ENCODE measurements at places on chromosomes 6 and 20.

- peaks cover 5% of the 10 kb centered on the region for H3K4me1 ChIP-seq
- no peaks in the 10 kb centered on the region for H3K36me3 ChIP-seq
- peaks cover 7% of the 10 kb centered on the region for H3K27me3 ChIP-seq
- DNase-seq = no peak
- no peak overlapping the region for H3K27ac ChIP-seq
- H3K4me3 ChIP-seq = no peak overlapping the region
Observed at GRCh38 chr6:75556240-75556639, 45.4 kb upstream of the SENP6 start.

GRCh38 chr6:155186052-155186658, 77.7 kb upstream of the CLDN20 start:
- H3K4me3 ChIP-seq = peak overlapping the region; percentile 69
- peak; percentile 66 for DNase-seq
- peaks cover 15% of the 10 kb centered on the region for H3K36me3 ChIP-seq
- H3K4me1 ChIP-seq = peaks cover 62% of the 10 kb centered on the region

DNA sequence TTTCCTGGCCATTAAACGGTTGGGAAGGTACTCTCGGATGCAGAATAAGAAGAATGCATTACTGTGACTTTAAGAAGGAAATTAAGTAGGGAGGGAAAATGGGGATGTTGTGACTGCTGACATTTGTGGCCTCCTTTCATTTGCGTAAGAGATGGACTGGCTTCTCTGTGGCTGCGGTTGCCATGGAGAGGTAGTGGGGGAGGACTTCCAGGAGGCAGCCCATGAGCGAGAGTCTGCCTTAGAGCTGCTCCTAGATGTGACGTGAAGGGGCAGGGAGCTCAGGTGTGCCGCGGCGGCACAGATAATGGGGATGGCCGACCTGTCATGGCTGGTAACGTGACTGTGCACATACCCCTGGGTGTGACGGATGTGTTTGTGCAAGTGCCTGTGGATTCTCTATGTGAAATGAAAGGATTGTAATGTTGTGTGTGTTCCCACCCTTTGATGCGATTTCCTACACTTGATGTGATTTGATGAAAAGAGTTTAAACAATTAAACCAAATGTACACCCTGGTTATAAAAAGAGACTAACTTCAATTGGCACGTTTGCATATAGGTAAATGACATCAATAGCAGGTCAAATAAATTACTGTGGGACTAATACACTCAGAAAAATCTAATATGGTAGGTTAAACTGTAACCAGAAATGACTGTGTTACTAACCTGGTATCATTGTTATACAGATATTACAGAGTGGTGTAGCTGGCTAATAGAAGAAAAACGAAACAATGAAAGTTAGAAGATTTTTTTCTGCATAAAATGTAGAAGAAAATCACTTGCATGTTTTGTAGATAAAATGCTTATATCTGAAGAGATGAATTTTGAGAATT, 48.9 kb downstream of the HIVEP1 start:
- H3K27ac ChIP-seq = peak overlapping the region; percentile 82
- peaks cover 82% of the 10 kb centered on the region for H3K4me1 ChIP-seq
- peaks cover 15% of the 10 kb centered on the region for H3K36me3 ChIP-seq
- peak overlapping the region; percentile 76 for H3K4me3 ChIP-seq

GRCh38 chr6:152270301-152270925, 366.7 kb downstream of the SYNE1 start:
- peaks cover 10% of the 10 kb centered on the region for H3K4me1 ChIP-seq
- H3K27me3 ChIP-seq = no peaks in the 10 kb centered on the region
- DNase-seq = no peak
- peaks cover 38% of the 10 kb centered on the region for H3K36me3 ChIP-seq

DNA sequence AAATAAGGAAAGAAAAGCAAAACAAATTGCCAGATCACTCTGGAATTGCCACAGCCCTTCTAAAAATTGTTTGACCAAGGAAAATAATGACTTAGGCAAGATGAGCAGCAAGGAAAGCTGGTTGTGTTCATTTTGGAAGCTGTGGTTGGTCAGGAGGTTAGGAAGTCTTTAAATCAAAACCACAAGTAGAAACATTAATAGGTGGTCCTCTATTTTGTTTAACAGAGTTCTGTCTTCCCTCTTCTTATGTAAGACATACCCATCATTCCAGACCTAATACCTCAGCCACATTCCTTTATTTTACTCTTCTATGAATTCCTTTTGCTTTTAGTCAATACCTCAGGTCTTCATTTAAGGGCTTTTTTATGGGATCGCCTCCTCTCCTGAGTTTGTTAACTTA, 422.2 kb upstream of the PLCB4 start:
- no peak overlapping the region for H3K4me3 ChIP-seq
- H3K27ac ChIP-seq = no peak overlapping the region
- H3K4me1 ChIP-seq = no peaks in the 10 kb centered on the region
- DNase-seq = no peak
- no peaks in the 10 kb centered on the region for H3K27me3 ChIP-seq

DNA sequence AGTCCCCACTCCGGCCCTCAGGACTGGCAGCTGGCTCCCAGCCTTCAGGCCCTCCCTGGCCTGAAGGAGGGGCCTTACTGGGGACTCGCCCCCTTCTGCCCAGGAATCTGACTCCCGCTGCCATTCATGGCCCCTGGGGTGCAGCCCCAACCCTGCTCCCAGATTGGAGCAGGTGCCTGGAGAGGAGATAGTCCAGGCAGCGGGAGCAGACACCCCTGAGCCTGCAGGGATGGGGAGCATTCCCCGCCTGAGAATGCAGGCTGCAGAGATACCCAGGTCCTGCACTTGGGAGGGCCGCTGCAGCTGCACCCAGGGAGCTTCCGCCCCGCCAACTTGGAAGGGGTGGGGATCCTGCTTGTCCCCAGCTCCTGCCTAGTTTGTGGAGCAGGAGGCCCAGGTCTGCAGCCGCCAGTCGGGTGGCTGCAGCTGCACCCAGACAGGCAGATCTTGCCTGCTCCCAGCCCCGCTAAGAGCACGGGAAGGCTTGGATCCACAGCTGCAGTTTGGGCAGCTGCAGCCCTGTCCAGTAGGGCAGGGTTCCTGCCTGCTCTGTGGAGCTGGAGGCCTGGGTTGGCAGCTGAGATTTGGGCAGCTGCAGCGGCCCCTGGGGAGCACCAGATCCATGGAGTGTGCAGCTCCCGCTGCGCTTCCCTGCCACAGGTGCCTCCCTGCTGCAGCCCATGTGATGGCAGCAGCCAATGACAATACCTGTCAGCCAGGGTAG, 5.2 kb downstream of the GTSF1L start:
- peaks cover 22% of the 10 kb centered on the region for H3K36me3 ChIP-seq
- H3K27ac ChIP-seq = peak overlapping the region; percentile 38
- H3K4me3 ChIP-seq = peak overlapping the region; percentile 40
- no peak for DNase-seq
- H3K4me1 ChIP-seq = peaks cover 57% of the 10 kb centered on the region

DNA sequence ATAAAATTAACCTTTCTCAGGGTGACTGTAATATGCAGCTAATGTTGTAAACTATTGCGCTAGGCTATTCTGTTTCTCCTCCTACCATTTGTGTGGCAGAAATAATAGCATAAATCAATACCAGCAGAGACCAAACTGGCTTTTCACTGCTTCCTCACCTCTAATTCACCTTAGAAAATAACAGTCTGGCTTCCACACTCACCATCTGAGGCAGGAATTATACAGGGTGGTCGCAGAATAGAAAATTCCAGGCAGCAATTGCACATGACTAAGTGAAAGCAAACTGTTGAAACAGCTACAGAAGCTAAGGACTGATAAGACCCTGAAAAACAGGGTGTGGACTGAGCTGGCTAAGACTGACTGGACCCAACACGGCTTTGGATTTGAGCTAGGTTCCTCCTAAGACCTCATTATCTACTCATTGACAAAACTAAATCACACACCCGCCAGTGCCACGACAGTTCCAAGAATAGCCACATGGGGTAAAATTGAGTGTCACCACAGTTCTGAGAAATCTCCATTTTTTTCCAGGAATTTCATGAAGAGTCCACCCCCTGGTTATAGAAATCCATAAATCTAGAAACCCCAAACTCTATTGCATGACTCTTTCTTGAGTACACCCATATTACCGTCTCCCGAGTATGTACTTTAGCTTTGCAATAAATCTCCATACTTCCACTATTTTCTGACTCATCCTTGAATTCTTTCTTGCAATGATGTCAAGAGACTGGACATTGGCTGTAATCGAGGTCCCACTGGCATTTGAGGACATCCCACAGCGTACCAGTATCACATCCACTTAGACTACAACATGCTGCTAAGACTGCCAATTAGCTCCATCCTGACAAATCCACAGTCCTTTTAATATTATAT, 60.9 kb upstream of the KCNQ5 start:
- H3K27me3 ChIP-seq = peaks cover 3% of the 10 kb centered on the region
- H3K4me1 ChIP-seq = no peaks in the 10 kb centered on the region
- no peaks in the 10 kb centered on the region for H3K36me3 ChIP-seq
- H3K4me3 ChIP-seq = no peak overlapping the region

DNA sequence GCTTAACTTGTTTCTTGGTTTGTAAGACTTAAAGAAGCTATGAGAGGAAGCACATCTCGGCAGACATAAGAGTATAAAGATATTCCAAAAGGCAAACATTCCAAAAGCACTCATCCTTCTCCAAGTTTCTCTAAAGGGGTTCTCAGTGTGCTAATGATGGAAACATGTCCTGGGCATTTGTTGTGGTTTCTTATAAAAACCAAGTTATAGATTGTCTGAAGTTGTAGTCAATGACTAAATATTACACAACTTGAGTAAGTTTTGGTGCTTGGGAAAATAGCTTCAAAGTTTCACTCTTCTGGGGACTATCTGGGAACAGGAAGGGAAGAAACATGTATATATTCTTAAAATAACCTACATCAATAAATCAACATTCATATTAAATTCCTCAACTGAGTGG, 128.3 kb upstream of the TBX18 start:
- no peak overlapping the region for H3K27ac ChIP-seq
- H3K4me3 ChIP-seq = no peak overlapping the region
- no peaks in the 10 kb centered on the region for H3K27me3 ChIP-seq
- H3K36me3 ChIP-seq = no peaks in the 10 kb centered on the region

DNA sequence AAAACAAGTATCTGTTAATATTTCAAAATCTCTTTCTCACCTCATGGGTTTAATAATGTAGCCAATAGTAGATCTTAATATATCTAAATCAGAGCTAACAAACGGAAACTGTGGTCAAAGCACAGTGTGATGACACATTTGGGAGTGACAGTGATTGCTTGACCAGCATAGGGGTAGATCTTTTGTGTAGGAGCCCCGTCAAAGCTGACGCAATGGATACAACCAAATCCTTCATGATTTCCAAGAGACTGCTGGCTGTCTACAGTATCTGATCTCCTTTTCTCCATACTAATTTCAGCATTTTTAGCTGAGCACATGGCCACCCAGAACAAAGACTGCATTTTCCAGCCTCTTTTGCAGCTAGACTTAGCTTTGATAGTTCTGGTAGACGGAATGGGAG, 299.3 kb upstream of the ECI2 start:
- no peak overlapping the region for H3K4me3 ChIP-seq
- H3K36me3 ChIP-seq = no peaks in the 10 kb centered on the region
- H3K27me3 ChIP-seq = peaks cover 12% of the 10 kb centered on the region
- no peak overlapping the region for H3K27ac ChIP-seq
- DNase-seq = no peak
